ENCODE measurements at places on chromosomes 13 and 19. TPM values are rescaled to one million over a fixed set of nuclear protein-coding genes. Genes with fewer than 3 reads are reported as not detected.

TNFSF9 gene
- total RNA-seq: 0.17 TPM

LYL1 gene
- total RNA-seq: 19.3 TPM

ADAMTSL5 gene
- not detected for total RNA-seq

ZNF345 gene
- 9.5 TPM for total RNA-seq

ZNF285 gene
- 1.5 TPM for total RNA-seq

IGFL3 gene
- not detected for total RNA-seq

ELSPBP1 gene
- not detected for total RNA-seq

OR7D2 gene
- not detected for total RNA-seq

DIRAS1 gene
- total RNA-seq: 0.33 TPM

IZUMO2 gene
- total RNA-seq: not detected

SLC15A1 gene
- total RNA-seq: not detected

PDX1 gene
- not detected for total RNA-seq

ZNF544 gene
- 55.9 TPM for total RNA-seq

VSIG10L gene
- 0.09 TPM for total RNA-seq

SLC25A41 gene
- not detected for total RNA-seq

PCDH17 gene
- total RNA-seq: 4.0 TPM

FGF9 gene
- total RNA-seq: not detected

DDX39A gene
- 63.0 TPM for total RNA-seq

SUGP1 gene
- total RNA-seq: 23.0 TPM

CEACAM3 gene
- not detected for total RNA-seq

CIRBP gene
- total RNA-seq: 308 TPM

TPRX2 gene
- total RNA-seq: not detected

ZNF780A gene
- total RNA-seq: 9.5 TPM

WDR18 gene
- 67.0 TPM for total RNA-seq

RAB3A gene
- 0.76 TPM for total RNA-seq

CATSPERD gene
- not detected for total RNA-seq

USHBP1 gene
- total RNA-seq: 37.3 TPM

LRRC8E gene
- 0.43 TPM for total RNA-seq

SULT2A1 gene
- total RNA-seq: not detected

C13orf42 gene
- not detected for total RNA-seq

ANGPTL8 gene
- not detected for total RNA-seq

KDM4B gene
- 10.4 TPM for total RNA-seq

CGB2 gene
- total RNA-seq: not detected

KLHL1 gene
- total RNA-seq: not detected

PEG3 gene
- 0.17 TPM for total RNA-seq

DACT3 gene
- 0.11 TPM for total RNA-seq

MPND gene
- 8.9 TPM for total RNA-seq

NAPA gene
- total RNA-seq: 59.6 TPM

KLF2 gene
- total RNA-seq: 16.1 TPM

LYPD5 gene
- total RNA-seq: 0.43 TPM

ADGRE3 gene
- total RNA-seq: not detected

TMEM150B gene
- not detected for total RNA-seq

TNNI3 gene
- total RNA-seq: not detected

ZNF155 gene
- total RNA-seq: 9.9 TPM

PSG1 gene
- not detected for total RNA-seq

IL11 gene
- not detected for total RNA-seq

OXGR1 gene
- total RNA-seq: not detected

BRSK1 gene
- 0.65 TPM for total RNA-seq

KLF1 gene
- total RNA-seq: 0.09 TPM

PRR20A gene
- not detected for total RNA-seq

SPRY2 gene
- 14.6 TPM for total RNA-seq

ZNF99 gene
- total RNA-seq: not detected

ZNF584 gene
- total RNA-seq: 9.5 TPM

MEIS3 gene
- total RNA-seq: 0.33 TPM

SMG9 gene
- total RNA-seq: 3.8 TPM

LGALS14 gene
- total RNA-seq: not detected

All from dermis lymphatic vessel endothelial cell (primary cell).